ENCODE measurements at places on chromosomes 6 and 20.

DNA sequence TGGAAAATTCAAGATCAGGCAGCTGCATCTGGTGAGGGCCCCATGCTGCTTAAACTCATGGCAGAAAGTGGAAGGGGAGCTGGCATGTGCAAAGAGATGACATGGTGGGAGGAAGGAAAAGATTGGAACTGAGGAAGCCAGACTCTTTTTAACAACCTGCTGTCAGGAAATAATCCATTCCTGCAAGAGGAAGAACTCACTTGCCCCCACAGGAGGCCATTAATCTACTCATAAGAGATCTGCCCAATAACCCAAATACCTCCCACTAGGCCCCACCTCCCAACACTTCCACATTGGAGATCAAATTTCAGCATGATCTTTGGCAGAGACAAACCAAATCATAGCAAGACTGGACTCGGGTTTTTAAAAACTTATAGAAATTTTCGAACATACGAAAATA is 200.5 kb upstream of the KCNQ5 start:
- no peak for DNase-seq

DNA sequence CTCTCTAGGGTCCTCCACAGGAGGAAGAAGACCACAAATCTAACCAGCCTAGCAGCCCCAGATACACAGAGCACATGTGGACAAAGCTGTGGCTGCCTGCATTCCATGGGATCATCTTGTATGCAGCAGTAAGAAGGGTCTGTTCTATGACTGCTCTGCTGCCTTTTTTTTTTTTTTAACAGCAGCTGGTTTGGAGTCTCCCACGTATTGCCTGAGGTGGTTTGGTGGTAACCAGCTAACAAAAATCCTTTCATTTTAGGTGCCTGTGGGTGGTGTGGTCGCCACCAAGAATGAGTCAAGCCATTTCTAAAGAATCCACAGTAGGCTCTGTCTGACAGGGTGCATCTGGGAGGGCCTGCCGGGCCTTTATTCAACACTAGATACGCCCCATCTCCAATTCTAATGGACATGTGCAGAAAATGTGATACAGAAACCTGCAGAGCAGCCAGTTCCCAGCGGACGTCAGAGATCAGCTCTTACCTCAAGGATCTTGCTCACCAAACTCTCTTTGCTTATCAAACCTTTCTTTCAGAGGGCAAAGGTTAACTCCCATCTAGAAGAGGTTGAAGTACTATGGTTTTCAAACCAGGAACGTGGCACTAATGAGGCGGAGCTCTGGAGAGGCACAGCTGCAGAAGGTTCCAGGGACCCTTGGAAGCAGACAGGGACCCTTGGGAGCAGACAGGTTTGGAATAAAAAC is 32.0 kb downstream of the GNAS-AS1 start:
- no peak for DNase-seq

GRCh38 chr6:158357570-158358216 is 45.4 kb downstream of the TULP4 start:
- no peak for DNase-seq

DNA sequence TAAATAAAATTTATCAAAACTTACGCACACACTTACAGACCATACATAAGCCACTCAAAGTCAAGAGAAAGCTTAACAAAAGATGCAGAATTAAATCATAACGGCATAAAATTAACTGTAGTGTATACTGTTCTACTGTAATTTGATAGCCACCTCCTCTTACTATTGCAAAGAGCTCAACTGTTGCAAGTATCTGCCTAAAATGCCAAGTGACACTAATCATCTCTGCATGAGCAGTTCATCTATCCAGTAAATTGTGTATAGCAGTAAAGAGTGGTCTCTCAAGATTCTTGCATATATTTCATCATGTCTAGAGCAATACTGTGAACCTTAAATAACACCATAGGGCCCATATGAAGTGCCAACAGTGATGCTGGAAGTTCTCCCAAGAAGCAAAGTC is 12.3 kb downstream of the OR2H2 start:
- no peak for DNase-seq

- no peak for DNase-seq
Measured at GRCh38 chr6:76876922-76877553, 586.3 kb downstream of the HTR1B start.

DNA sequence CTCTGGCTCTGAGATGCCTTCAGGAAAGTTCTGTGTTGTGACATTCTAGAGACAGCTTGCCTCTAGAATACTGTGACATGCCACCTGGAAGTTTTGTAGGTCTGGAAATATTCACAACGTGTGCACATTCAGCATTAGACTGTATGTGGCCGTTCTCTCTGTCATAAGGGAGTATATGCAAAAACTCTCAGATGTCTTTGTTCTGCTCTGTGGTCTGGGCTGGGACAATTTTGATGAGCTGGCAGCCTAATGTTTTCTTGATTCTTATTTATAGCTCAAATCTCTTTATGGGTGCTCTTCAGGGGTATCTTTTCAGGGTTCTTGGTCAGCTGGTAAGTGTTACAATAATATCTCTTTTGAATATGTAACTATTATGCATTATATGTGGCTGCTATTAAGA is 355.1 kb downstream of the PAX1 start:
- no peak for DNase-seq

- DNase-seq = peak; percentile 63
Measured at GRCh38 chr6:157756708-157757429, 66.2 kb upstream of the SNX9 start.

DNA sequence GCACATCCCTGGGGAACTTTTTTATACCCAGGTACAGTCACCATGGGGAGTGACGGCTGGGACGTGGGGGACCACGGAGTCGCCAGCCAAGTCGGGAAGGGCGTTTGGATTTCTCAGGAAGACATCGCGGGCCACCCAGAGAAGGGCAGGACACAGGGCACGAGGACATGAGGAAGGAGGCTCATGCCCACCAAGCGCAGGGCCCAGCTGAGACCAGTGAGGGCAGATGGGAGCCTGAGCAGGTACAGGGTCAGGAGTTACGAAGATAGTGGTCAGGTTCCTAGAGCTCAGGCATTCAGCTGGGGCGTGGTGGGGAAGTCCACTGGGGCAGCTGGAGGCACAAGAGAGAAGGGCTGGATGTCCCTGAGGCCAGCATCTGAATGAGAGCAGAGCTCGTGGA is 74.6 kb downstream of the ZNF133 start:
- no peak for DNase-seq

- DNase-seq = peak; percentile 16
Measured at GRCh38 chr20:62925420-62926228, 681 bp downstream of the DIDO1 start.

DNA sequence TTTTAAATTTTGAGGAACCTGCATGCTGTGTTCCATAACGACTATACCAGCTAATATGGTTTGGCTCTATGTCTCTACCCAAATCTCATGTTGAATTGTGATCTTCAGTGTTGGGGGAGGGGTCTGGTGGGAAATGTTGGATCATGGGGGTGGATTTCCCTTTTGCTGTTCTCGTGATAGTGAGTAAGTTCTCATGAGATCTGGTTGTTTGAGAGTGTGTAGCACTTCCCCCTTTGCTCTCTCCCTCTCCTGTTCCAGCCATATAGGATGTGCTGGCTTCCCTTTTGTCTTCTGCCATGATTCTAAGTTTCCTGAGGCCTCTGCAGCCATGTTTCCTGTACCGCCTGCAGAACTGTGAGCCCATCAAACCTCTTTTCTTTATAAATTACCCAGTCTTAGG is 61.8 kb upstream of the NEDD9 start:
- no peak for DNase-seq

- no peak for DNase-seq
Measured at GRCh38 chr6:112522587-112522986, 175.5 kb downstream of the RFPL4B start.

- DNase-seq = no peak
Measured at GRCh38 chr20:59813126-59813947, 120.1 kb downstream of the SYCP2 start.

- DNase-seq = no peak
Measured at GRCh38 chr20:50276119-50277063, 85.8 kb downstream of the CEBPB start.

DNA sequence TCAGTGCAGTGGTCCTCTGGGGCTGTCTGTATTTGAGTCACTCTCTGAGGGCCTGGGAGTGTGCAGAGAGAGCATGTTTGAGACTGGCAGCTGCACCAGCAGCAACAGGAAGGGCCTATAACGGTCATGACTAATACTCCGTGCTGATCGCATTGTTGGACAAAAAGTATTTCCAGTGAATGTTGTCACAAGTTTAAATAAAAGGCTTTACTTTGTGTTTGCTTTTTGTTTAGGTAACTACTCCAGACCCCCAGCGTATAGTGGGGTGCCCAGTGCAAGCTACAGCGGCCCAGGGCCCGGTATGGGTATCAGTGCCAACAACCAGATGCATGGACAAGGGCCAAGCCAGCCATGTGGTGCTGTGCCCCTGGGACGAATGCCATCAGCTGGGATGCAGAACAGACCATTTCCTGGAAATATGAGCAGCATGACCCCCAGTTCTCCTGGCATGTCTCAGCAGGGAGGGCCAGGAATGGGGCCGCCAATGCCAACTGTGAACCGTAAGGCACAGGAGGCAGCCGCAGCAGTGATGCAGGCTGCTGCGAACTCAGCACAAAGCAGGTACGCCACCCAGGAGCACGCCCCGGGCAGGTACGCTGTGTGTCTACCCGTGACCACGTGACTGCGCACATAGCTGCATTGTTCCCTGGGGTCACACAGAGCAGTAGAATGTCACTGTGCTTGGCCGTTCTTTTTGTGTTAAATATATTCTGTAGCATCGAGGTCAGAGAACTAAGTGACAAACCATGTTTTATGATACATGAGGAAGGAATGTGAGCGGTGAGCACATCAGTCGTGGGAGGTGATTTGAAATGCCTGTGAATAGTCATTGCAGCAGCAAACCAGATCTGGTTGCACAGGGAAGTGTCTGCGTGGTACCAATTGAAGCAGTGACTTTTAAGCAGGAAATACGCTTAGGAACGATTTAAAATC is 174.7 kb downstream of the TMEM242 start:
- no peak for DNase-seq

DNA sequence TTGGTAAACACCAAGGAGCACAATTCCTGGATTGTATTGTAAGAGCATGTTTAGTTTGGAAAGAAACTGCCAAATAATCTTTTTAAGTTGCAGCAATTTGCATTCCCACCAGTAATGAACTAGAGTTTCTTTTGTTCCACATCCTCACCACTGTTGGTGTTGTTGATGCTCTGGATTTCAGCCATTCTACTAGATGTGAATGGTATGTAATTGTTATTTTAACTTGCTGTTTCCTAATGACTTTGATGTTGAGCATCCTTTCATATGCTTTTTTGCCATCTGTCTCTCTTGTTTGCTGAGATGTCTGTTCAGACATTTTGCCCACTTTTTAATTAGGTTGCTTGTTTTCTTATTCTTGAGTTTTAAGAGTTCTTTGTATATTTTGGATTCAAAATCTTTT is 1654.1 kb downstream of the GRIK2 start:
- no peak for DNase-seq

GRCh38 chr6:43274916-43275597 is 23.0 kb upstream of the SLC22A7 start:
- no peak for DNase-seq

DNA sequence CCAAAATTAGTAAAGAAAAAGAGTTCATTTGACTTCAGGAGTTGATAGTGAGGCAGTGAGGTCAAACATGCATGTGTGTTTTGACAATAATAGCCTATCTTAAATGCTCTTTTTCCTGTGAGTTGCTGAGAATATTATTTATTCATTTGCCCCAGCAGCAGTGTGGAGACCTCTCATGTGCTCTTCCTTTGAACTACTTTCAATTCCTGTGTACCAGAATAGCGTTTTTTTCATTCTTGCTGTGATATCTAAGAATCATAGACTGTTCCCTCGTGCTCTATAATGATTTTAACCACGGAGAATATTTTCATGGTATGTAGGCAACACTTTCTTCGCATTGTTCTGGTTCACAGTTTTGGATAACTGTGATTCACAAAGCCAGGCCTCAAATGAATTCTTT is 5.2 kb downstream of the CDYL start:
- no peak for DNase-seq

- no peak for DNase-seq
Measured at GRCh38 chr6:6686748-6687601, 98.5 kb downstream of the LY86 start.

- DNase-seq = no peak
Measured at GRCh38 chr20:16049529-16050093, 523.6 kb downstream of the KIF16B start.

DNA sequence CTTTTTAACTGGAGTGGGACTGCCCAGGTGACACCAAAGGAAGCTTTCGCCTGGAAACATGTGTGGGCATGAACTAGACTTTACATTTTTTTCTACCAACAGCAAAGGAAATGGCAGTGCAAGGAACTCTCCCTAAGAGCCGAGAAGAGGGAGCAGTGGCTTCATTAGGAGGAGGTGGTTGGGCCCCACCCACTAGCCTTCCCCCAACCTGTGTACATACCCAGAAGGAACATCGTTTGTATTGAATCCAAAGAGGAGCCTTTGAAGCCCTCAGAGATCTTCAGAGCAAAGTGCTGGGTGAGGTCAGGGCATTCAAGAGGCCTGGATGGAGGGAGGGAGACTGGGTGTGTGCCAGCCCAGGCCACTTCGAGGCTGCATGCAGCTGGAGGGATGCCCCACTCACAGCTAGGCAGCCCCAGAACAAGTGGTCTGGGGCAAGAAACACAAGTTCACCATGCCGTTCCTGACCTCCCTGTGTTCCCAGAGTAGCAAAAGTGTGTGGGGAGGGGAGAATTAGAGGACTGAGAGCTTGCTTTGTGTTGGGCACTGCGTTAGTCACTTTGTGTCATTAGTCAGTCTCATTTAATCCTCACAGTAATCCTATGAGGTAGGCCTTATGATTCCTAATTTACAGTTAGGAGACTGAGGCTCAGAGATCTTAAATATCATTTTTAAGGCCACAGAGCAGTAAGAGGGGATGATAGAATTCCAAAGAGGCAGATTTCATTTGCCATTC is 191.6 kb upstream of the SUPT3H start:
- DNase-seq = no peak

DNA sequence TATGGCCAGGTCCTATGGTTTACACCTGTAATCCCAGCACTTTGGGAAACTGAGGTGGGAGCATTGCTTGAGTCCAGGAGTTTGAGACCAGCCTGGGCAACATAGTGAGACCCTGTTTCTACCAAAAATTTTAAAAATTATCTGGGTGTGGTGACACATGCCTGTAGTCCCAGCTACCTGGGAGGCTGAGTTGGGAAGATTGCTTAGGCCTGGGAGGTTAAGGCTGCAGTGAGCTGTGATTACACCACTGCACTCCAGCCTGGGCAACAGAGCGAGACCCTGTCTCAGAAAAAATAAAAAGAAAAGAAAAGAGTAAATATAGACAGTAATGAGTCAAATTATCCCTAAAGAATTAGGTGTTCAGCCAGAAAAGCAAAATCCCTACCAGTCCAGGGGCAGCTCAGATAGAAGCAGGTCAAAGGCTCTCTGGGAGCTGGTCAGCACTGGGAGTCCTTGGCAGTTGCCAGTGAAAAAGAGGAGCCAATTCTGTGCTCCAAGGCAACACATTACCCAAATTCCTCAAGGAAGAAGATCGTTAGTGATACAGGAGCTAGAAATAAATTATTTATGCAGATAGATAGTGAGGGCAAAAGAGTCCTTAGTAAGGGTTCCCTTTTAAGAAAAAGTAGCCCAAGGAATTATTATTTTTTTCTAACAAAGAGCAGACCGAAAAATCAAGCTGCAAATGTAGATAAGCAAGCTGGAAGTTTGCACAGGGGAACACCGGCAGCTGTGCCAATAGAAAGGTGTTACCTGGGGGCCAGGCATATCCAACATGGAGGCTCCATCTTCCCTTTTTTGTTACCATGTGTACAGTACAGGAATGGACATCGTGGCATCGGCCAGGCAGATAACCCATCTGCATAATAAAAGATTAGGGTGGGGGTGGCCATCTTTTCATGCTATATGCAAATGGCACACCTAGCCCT is 31.4 kb upstream of the SEC63 start:
- no peak for DNase-seq

Data from stimulated activated CD8-positive, alpha-beta memory T cell treated with anti-CD3 and anti-CD28 coated beads, Interleukin-2, amount 100 ng/mL, for 1 hour (primary cell).